ENCODE measurements at places on chromosomes 13 and 19.

DNA sequence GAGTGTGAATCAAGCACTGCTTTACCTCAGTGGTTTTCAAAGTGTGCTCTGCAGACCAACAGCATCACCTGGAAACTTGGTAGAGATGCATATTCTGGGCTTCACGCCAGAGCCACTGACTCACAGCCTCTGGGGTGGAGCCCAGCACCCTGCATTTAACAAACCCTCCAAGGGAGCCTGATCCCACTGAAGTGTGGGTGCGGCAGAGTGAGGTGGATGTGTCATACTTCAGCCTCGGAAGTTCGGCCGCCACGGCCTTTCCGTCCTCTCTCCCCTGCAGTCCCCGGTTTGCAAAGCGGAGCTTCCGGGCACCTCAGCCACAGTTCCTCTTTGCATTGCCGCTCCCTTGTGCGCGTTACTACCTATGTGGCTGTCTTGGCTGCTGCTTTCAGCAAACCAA lies 33.3 kb upstream of the MICU2 start:
- DNase-seq, result no peak

- DNase-seq, result no peak
These were observed 24.9 kb downstream of the MED26 start for GRCh38 chr19:16603090-16603489.

DNA sequence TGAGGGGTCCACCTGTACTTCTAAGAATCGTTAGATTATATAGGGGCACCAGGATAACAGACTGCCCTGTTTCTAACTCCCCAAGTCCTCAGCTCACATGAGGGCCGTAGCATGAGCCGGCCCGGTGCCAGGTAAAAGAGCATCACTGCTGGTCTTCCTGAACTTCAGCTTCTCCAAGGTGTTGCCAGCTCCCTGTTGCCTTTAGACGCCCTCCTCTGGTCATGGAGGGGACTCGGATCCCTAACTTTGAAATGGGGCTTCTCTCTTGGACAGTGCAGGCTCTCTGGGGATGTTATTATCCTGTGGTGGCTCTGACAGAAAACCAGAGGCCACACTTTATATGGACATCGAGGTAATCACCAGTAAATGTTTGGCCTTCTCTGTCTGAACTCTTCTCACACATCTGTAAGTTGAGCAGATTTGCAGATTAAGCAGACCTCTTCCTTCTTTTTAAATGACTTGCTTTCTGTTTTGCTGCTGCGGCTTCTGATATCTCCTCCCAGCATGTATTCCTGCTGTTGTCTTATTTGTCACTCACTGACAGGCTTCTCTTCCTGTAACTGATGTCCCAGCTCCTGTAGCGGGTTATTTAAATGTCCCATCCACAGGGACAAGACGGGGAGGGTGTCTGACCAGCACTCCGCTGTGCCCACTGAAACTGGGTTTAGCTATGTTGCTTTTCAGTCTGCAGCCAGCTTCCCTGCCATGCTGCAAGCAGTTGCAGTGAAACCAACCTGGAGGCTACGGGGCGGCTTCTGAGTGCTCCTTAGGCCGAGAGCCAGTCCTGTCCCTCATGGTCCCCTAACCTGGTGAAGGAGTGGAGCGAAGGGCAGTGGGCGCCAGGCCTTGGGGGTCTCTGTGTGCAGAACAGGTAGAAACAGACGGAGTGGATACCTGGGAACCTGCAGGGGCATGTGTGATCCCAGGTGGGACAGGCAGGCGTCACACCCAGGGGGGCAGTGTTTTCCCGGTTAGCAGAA lies 39.2 kb downstream of the TSSK6 start:
- DNase-seq, result no peak

DNA sequence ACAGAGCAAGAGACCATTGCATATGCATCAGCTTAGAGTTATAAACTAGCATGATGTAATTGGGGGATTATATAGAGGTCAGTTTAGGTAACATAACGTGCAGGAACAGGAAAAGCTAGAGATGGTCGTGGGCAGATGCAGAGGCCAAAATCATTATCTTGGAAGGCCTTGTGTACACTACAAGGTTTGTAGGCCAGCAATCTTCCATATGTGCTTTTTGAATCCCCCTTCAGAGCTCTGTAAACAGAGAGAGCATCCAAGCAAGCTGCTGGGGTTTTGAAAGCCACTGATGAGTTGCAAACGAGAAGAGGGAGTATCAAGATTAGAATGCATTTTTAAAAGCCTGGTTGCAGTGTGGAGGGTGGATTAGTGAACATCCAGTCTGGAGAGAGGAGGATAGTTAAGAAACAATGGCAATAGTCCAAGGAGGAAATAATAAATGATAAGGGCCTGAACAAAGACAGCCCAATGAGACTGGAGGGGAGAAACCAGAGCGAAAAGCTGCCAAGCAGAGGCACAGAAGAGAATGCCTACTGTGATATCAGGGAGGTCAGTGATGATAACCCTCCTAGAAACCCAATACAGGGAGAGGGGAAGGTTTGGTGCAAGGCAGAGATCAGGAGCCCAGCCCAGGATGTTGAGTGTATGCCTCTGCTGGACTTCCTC lies 109.6 kb downstream of the ZAR1L start:
- no peak for DNase-seq

DNA sequence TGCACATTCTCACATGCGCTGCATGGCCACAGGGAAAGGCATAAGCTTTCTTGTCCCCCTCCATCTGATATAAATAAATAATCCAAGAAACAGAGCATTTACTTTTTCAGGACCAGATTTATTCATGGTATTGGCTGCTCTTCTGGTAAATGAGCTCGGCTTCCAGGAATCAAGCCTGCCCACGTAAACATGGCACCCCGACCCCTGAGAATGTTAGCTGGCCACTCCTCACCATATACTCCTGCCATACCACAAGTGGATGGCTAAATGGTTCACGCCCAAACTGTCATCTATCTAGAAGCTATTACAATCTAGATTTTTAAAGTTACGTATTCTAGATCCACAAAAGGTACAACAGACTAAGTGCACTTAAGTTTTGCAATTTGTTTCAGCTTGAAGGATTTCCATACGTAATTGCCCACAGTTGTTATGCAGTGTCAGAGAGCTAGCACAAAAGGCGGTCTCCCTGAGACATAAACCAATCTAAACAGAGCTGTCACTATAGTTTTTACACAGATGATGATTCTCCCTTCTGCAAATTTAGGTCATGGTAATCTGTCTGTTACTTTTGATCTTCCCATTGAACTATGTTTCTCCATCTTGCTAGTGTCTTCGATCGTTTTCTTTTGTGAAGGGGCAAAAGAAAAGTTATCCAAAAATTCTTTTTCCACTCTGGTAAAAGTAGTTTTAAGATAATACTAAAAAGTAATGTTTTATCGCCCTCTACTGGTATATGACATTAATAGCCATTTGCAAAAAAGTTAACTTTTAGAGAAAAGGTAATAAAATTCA lies 16.2 kb upstream of the FOXO1 start:
- peak; percentile 82 for DNase-seq

DNA sequence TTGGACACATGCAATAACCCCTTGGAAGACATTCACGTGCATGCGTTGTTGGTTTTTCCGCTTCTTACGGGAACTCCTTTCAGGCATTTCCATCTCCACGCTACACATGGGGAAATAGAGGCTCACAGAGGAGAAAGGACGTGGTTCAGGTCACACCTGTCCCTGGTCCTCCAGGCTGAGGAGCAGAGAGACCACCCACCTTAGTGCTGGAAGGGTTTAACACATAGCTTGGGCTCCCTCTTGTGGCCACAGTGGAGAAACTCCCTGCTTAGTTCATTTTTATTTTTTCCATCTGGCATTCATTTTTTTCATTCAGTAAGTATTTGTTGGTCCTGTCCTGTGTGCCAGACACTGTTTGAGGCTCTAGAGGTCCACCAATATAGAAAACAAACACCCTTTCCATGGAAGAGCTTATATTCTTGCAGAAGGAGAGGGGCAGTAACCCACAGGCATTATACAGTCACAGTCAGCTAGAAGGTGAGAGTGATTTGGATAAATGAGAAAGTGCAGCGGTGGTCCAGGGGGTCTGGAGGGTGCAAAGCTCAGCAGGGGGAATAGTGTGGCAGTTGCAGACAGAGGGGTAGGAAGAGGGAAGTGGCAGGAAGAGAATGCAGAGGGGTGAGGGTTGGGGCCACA lies 24.2 kb upstream of the TTYH1 start:
- peak; percentile 18 for DNase-seq

- no peak for DNase-seq
These were observed 147.6 kb downstream of the RBM26 start for GRCh38 chr13:79258489-79258888.

GRCh38 chr13:112720251-112720650 lies 30.4 kb downstream of the ATP11A start:
- no peak for DNase-seq

DNA sequence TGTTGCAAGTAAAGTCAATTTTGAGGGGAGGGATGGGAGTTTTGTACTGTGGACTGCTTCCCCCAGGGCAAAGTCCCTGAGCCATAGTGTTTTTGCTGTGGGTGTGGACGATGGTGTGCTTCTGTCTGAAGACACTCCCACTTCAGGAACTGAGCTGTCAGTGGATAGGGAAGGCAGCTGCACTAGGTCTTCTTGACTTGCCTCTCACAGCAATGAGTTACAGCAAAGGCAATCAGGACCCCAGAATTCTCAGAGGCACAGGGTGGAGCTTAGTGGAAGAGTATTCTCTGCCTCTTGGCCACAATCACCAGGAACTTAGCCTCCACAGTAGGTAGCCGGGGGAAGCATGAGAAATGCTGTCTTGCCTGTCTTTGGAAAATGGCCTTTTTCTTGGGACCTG lies 1416.6 kb upstream of the MIR17HG start:
- DNase-seq, result no peak

DNA sequence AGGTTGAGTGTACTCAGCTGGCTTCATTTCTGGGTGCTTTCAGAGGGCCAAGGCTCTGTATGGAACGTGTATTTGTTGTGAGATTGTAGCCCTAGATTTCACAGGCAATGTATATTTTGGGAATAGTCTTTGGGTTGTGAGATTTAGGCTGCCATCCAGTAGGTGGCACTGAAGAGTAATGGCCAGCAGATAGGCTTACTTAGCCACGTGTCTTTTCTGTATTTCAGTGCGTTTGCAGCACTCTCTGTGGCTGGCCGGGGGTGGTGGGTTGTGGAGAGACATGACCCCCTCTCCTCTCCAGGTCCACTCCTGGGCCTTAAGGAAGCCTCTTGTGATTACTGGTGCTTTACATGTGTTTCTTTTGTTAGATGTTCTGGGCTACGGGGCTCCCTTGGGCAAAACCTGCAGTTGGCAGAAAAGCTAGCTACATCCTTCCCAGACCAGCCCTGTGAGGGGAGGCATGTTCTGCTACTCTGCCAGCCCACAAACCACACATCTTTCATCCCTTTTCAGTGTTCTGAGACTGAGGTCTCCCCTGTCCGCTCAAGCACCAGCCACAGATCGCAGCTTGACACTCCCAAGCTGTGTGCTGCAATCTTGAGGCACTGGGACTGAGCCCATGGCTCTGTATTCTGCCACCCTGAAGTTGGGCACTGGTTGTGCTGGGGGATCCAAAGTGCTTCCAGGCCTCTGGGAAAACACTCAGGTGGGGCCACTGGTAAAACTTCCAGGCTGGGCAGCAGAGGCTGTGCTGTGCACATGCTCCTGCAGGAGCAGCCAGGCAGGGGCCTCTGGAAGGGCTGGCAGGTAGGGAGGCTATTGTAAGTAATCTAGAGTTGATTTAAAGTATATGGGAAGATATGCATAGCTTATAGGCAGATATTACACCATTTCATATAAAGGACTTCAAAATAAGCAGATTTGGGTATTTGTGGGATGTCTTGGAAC lies 1096.8 kb upstream of the PCDH20 start:
- DNase-seq, result peak; percentile 8

All from NCI-H446 (cell line).